CD4-positive, alpha-beta memory T cell (primary cell): ENCODE measurements at places on chromosomes 7 and 10. TPM values are rescaled to one million over a fixed set of nuclear protein-coding genes. Genes with fewer than 3 reads are reported as not detected.

Gene VWDE
- 9.0 TPM for total RNA-seq

Gene ASNS
- total RNA-seq: 37.9 TPM

Gene SUV39H2
- total RNA-seq: 5.7 TPM

Gene HPS1
- total RNA-seq: 115 TPM

Gene CHAT
- not detected for total RNA-seq

Gene ATG9B
- 29.9 TPM for total RNA-seq

Gene NKX1-2
- not detected for total RNA-seq

Gene SH2D4B
- 0.17 TPM for total RNA-seq

Gene ZNF804B
- total RNA-seq: not detected

Gene SLC18A2
- 0.22 TPM for total RNA-seq

Gene CLCN1
- not detected for total RNA-seq

Gene AKR1C4
- not detected for total RNA-seq

Gene OR6V1
- not detected for total RNA-seq

Gene CYP3A7
- total RNA-seq: not detected

Gene PFKP
- total RNA-seq: 83.2 TPM

Gene TMEM209
- 38.0 TPM for total RNA-seq

Gene SLC25A13
- 12.2 TPM for total RNA-seq

Gene PIK3CG
- total RNA-seq: 32.6 TPM

Gene ZNF680
- 17.7 TPM for total RNA-seq

Gene CH25H
- not detected for total RNA-seq

Gene POR
- total RNA-seq: 71.1 TPM

Gene BAMBI
- total RNA-seq: 0.29 TPM

Gene INMT
- total RNA-seq: 1.2 TPM

Gene MCU
- total RNA-seq: 12.1 TPM

Gene GPR146
- 10.1 TPM for total RNA-seq

Gene IMPDH1
- 49.4 TPM for total RNA-seq

Gene SORBS1
- total RNA-seq: 0.67 TPM
